ENCODE measurements at places on chromosomes 11 and 22. TPM values are rescaled to one million over a fixed set of nuclear protein-coding genes. Genes with fewer than 3 reads are reported as not detected.

CWC15 gene
- total RNA-seq = 44.0 TPM

ZNF280B gene
- total RNA-seq = 1.4 TPM

ADAMTS8 gene
- total RNA-seq = 0.40 TPM

- no peak for DNase-seq
Observed at GRCh38 chr11:68470304-68470811, 9.8 kb downstream of the PPP6R3 start.

DNA sequence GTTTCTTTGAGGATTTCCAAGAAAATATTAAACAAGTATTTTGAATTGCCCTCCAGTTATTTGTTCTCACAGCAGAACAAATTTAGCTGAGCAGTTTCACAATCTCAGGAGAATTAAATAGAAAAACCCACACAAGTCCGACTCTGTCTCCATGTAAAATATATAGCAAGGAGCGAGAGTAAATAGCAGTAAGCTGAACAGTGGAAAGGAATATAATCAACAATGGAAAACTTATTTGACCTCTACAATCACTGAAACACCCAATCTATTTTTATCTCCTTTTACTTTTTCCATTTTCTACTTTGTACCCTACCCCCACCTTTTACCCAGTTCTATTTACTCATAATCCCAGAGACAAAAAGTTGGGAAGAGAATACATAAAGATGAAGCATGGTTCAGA lies 34.4 kb downstream of the NARS2 start:
- DNase-seq = no peak

GRCh38 chr22:29149841-29150555 lies 55.7 kb upstream of the EMID1 start:
- no peak for DNase-seq

- DNase-seq = peak; percentile 73
Observed at GRCh38 chr11:844693-845644, 2.3 kb downstream of the TSPAN4 start.

DNA sequence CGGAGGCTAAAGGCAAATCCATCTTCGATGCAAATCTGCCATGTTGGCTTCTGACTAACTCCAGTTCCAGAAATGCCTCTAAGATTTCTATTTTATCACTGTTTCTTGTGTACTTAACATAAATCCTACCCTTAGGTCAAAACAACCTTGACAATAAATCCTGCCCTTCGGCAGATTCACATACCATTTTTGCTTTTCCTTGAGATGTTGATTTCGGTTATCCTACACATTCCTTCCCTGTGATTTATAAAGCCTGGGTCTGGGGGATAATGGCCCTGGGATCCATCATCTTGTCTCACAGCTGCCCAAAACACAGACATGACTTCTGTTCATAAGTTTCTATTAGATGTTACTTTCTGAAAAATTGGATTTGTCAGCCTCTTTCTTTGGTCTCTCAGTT lies 231.7 kb upstream of the CARD18 start:
- DNase-seq = no peak

DNA sequence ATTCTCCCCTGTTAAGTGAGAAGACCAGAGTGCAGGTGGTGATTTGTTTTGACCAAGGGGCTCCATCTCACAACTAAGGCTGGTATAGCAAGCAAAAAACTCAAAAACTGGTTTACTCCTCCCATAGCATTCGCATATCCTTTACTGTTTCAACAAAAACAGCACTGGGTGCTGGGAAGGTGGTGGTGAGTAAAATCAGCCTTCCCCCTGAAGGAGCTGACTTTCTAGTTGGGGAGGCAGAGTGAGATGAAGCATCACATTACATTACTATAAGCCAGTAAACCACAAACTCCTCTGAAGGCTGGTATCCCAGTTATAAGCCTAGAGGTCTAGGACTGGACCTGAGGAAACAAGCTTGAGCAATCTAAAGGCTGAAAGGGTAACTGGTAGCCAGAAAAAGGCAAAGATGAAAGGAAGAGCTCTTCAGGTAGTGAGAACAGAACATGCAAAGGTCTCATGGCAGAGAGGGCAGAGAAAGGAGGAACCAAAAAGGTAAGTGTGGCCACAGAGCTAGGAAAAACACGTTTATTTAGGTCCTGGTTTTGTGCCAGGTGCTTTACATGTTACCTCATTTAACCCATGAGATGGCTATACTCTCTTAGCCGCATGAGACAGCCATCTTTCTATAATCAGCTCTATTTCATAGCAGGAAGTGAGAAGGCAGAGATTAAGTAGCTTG lies 22.3 kb downstream of the TMEM123 start:
- DNase-seq = no peak

- no peak for DNase-seq
Observed at GRCh38 chr11:66858939-66859685, 2.2 kb downstream of the LRFN4 start.

- no peak for DNase-seq
Observed at GRCh38 chr22:26239581-26239980, 70.3 kb downstream of the SEZ6L start.

GRCh38 chr11:11787305-11788062 lies 54.3 kb upstream of the USP47 start:
- DNase-seq = peak; percentile 79

DNA sequence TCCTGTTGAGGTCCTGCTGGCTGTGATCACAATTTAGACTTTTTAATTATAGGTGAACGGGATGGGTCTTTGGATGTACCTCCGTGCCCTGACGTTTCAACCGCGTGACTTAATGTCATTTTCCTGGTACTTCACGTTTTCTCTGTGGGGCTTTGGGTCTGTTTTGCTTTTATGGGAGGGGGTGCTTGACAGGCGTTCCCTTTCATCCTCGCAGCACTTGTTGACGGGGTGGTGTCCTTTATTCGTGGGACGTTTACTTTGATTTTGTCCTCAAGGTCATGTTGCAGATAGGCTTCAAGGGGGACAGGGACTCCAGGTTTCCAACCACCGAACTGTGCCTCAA lies 994 bp downstream of the PPP6R3 start:
- DNase-seq = no peak

Data from left colon (tissue), 2 donors.